NCI-H524 (cell line): ENCODE measurements at places on chromosomes 4 and X.

GRCh38 chrX:144334577-144334976 is 450.7 kb downstream of the UBE2NL start:
- no peak for DNase-seq

DNA sequence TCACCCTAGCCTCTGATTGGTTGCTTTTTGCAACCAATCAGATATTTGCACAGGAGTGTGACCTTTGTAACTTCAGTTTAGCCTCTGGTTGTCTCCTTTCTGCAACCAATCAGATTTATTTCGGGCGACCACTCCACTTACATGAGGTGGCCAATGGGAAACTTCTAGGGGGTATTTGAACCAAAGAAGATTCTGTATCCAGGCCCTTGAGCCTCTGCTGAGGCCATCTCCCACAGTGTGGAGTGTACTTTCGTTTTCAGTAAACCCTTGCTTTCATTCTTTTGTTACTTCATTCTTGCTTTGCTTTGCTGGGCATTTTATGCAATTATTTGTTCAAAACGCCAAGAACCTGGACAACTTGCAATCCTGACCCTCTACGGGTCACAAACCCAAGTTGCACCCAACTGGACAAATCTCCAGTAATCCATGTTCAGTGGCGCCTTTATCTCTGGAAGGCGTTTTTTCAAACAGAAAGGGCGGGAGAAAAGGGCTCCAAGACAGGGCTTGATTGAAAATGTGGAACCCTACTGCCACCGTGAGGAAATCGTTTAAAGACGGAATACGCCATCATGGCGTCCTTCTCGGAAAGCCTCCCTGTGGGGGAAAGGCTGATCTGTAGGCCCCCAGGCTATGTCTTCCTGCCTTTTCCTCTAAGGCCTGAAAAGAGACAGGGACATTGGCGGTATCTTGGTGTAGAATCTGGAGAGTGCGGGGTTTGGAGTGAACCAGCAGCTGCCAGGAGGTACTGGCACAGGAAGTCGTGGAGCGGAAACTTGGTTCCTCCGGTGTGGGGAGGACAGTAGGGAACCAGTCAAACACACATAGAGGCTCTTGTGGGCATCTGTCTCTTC is 184.6 kb downstream of the OR13H1 start:
- DNase-seq, result no peak

- DNase-seq, result no peak
Measured at GRCh38 chrX:46367491-46367890, 177.7 kb downstream of the ZNF674 start.

DNA sequence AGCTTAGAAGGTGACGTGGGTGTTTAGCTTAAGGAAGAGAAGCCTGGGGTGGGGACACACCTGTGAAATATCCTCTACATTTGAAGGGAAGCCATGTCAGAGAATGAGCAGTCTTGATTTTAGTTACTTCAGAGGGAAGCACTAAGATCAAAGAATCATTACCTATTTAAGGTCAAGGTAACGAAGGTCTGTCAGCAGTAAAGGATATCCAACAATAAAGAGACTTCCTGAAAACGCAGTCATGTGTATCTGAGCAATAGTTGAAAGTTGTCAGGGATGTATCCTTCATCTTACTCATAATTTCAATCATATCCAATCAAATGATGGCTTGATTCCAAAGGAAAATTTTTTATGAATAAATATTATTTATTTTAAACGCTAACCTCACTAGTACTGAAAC is 33.5 kb downstream of the IGFBP7 start:
- DNase-seq, result no peak

GRCh38 chr4:6011686-6012085 is 6.5 kb downstream of the C4orf50 start:
- no peak for DNase-seq

DNA sequence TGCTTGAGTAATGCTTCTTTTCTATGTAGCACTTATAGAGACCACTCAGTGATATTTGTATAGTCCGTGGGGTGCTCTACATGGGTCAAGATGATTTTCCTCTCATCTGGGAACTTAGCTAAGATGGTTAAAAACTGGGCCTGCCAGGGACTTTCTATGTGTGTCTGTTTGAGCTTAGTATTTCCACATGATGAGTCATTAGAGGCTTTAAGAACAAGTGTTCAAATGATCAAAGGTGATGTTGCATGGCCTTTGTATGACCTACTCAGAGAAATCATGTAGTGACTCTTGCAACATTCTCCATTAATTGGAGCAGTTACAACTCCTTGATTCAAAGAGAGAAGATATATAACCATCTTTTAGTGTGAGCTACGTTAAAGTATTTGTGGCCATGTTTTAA is 1480.5 kb upstream of the IGFBP7 start:
- DNase-seq, result no peak

- DNase-seq, result peak; percentile 5
Measured at GRCh38 chr4:168656055-168656660, 159.3 kb downstream of the PALLD start.

- no peak for DNase-seq
Measured at GRCh38 chr4:168659741-168660465, 163.1 kb downstream of the PALLD start.

DNA sequence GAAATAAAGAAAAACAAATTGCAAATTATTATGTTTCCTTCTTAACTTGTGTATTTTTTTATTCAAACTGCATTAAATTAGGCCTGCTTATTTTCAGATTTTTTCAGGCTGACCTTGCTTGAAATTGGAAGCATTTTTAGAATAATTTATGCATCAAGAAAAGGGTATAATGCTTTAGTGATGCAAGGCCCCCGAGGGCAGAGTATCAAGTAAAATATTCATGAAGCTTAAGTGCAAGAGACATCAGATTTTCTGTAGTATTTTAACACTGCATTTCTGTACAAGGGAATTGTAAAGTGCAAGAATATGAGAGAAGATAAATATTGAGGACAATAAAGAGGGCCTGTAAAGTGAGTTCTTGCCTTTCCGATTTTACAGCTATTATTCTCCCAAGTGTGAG is 485.8 kb upstream of the ATOH1 start:
- DNase-seq, result no peak

- DNase-seq, result no peak
Measured at GRCh38 chr4:53854991-53855568, 209.3 kb downstream of the CHIC2 start.

GRCh38 chrX:130401415-130402207 is at the start of gene RBMX2:
RBMX2 (plus strand) TSS chrX:130401987; CDS start chrX:130402033, 46 bp downstream.
- DNase-seq, result peak; percentile 76

GRCh38 chr4:35963383-35963782 is 280.9 kb downstream of the ARAP2 start:
- no peak for DNase-seq

DNA sequence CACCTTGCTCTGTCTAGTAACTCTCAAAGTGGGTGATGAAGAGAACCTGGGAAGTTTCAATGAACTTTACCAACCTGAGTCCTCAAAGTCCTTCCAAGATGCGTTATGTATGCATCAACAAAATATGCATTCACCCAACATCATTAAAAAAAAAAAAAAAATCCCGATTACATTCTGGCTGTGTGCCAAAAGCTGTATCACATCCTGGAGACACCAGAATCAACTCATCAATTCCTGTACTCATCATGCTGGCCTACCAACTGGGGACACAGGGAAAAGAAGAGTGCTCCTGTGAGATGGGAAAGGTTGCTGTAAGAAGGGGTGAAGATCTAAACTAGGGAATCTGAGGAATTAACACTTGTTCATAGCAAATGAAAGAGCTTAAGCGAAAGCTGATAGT is 16.5 kb downstream of the UNC5C start:
- no peak for DNase-seq

- DNase-seq, result no peak
Measured at GRCh38 chrX:150902434-150903109, 4.1 kb upstream of the CD99L2 start.

DNA sequence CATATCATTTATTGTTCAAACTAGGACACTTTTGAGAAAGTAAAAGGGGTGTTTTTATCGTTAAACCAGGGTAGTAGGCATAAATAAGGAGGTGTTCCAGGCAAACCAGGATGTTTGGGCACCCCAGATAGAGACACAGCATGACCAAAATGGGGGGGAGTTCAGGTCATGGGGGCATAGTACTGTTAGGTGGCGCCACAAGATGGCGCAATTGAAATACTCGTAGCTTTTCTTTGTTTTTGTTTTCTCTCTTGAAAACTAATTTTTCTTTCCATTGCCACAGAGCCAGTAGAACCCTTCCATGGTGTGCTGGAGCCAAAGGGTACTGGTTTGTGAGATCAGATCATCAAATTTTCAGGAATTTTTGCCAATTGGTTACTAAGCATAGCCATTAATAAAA is 283.4 kb downstream of the BCOR start:
- DNase-seq, result peak; percentile 46

DNA sequence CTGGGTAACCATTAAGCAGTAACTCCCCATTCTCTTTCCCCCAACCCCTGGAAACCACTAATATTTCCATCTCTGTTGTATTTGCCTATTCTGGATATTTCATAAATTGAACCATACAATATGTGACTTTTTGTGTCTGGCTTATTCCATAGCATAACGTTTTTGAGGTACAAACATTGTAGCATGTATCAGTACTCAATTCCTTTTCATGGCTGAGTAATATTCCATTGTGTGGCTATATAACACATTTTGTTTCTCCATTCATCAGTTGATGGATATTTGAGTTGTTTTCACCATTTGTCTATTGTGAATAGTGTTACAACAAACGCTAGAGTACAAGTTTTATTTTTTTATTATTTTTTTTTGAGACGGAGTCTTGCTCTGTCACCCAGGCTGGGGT is 55.0 kb upstream of the MORC4 start:
- DNase-seq, result no peak

- no peak for DNase-seq
Measured at GRCh38 chr4:13888112-13888511, 260.6 kb upstream of the BOD1L1 start.

- no peak for DNase-seq
Measured at GRCh38 chrX:131791608-131792355, 231.3 kb upstream of the STK26 start.

GRCh38 chrX:130933358-130933757 is 30.3 kb upstream of the ENOX2 start:
- no peak for DNase-seq

DNA sequence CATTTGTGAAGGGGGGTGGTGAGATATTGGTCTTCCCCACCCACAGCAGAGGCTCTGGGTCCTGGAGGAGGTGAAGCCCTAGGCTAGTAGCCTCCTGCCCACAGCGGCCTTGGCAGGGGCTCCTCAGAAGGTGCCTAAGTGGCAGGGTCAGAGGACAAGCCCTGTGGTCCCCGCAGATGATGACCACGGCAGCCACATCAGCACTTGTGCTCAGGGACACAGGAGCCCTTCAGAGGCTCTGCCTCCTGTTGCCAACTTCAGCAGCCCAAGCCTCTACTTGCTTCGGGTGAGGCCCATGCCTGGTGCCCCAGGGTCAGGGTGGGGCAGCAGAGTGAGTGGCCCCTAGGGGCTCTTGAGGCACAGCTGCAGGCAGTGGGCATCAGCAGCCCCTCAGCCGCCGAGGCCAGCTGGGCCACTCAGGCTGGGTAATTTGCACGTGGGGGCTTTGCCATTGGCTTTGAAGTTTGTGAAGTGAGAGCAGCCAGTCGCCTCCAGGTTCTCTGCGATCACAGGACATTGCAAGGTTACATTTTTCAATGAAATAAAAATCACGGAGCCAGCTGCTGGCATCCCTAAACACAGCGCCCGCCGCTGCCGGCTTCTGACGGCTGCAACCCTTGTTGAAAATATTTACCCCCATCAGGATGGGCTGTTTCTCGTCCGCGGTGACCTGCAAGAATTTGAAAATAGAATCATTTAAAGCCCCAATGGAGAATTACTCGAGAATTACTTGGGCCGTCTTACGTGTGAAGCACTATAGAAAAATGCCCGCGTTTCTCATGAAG is 108.5 kb downstream of the HMX1 start:
- no peak for DNase-seq

- no peak for DNase-seq
Measured at GRCh38 chr4:40121515-40121914, 64.9 kb downstream of the N4BP2 start.

DNA sequence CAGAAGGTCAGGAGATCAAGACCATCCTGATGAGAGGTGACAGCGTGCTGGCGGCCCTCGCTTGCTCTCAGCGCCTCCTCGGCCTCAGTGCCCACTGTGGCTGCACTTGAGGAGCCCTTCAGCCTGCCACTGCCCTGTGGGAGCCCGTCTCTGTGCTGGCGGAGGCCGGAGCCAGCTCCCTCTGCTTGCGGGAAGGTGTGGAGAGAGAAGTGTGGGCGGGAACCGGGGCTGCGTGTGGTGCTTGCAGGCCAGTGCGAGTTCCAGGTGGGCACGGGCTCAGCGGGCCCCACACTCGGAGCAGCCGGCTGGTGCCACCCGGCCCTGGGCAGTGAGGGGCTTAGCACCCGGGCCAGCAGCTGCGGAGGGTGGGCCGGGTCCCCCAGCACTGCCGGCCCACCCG is 286.9 kb downstream of the RAPGEF2 start:
- DNase-seq, result no peak

- DNase-seq, result no peak
Measured at GRCh38 chrX:154484255-154485149, 1.9 kb downstream of the UBL4A start.

DNA sequence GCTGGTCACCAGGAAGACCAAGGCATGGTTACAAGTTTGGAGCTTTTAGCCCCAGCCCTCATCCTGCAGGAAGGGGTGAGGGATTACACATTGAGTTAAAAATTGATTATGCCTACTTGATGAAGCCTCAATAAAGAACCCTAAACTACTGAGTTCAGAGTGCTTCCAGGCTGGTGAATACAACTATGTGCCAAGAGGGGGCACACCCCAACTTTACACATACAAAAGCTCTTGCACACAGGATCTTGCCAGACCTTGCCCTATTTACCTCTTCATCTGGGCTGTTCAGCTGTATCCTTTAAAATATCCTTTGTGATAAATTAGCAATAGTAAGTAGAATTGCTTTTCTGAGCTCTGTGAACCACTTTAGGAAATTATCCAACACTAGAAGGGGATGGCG is 489.3 kb downstream of the INPP4B start:
- no peak for DNase-seq

DNA sequence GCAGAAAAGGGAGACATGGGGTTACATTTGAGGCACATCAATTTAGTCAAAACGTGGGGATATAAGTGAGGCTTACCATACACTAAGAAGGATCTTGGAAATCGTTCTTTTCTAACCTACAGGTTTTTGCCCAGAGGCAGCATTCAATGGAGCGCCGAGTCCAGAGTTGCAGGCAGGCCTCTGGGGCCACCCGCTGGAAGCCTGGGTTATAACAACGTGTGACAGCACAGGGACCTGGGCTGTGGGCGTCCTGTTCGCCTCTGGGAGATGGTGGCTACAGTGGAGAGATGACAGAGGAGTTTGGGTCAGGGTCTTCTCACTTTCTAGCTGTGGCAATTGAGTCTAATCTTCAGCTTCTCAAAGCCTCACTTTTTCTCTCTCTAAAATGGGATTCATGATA is 53.9 kb downstream of the ENPP6 start:
- peak; percentile 14 for DNase-seq

- no peak for DNase-seq
Measured at GRCh38 chr4:85823295-85823694, 348.3 kb downstream of the ARHGAP24 start.

- no peak for DNase-seq
Measured at GRCh38 chrX:139170526-139171173, 359.9 kb upstream of the F9 start.
